ENCODE measurements at places on chromosomes 4 and X.
A peak's percentile ranks its signal among the peaks of the same experiment; 100 is the strongest.

DNA sequence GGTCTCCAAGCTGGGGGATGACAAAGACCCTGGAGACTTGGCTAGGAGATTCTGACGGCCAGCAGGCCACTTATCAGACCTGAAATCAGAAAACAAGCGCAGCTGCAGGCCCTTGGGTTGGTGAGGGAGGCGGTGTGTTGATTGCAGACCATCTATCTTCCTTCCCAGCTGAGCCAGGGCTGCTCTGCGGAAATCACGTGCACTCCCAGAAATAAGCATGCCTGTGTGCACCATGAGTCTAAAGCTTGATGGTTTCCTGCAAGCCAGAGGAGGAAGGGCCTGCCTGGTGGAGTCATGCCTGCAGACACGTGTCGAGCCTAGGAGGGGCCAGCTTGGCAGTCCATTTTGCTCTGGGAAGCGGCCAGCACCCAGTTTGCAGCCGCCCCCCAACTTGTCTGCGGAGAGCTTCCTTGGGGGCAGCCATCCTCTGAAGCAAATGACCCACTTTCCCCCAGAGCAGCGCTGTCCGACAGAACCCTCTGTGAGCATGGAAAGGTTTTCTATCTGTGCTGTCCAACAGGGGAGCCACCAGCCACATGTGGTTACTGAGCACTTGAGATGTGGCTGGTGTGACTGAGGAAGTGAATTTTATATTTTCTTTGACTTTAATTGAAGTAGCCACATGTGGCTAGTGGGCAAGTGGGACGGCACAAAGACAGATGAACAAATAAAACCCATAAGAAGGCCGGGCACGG, 175.7 kb upstream of the BCOR start:
- peak; percentile 10 for DNase-seq

DNA sequence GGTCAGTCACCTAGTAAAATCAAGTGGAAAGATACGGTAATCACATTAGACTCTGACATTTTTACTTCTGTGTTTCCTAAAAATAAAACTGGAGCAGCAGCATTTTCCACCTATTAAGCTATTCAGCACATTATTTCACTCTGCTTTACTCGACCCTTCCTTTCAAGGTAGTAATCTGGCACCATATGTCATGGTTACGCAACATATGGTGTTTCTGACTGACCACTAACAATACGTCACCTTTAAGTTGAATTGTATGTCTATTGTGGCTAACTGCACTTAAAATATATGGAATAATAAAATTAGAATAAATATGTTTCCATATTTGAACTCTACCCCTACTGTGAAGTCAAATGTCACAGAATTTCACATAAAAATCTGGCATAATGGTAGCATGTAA, 168.8 kb downstream of the CDS1 start:
- DNase-seq, result no peak

DNA sequence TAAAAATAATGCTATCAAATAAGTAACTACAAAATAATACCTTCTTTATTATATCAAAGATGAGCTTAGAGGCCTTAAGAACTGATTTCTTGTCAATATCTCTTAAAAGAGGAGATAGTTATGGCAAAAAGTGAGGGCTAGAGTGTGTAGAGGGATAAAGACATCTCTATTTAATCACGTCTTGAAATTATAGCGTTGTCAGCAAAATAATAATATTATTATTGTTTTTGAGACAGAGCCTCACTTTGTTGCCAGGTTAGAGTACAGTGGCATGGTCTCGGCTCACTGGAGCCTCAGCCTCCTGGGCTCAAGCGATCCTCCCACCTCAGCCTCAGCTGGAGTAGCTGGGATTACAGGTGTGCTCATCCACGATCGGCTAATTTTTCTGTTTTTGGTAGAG, 18.3 kb downstream of the SUPT20HL1 start:
- DNase-seq, result no peak

- DNase-seq, result no peak
Observed at GRCh38 chr4:81173213-81173612, 41.8 kb downstream of the PRKG2 start.

DNA sequence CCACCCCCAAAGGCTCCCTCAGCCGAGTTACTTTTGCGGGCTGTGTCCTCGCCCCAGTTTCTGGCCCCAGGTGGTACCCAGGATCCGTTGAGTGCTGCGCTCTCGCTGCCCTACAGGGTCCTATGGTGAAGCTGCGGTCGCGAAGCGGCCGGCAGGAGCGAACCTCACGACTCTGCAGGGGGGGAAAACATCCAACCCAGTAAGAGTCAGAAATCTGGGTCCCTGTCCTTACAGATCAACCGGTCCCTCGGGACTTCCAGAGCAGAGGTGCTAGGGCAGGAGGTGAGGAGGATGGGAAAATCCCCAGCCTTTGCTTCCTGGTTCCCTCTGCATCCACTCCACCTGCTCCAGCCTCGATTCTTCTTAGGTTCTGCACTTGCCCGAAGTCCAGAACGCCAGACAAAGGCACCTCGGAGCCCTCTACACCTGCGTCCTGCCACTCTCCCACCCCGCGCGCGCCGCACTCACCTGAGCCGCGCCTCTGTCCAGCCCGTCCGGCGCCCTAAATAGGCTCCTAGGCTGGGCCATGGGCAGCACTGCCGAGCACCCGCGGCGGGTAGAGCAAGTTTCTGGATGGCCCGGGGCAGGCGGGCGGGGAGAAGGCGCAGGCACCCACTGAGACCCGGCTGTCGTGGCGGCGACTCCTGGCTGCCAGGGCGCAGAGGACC, at the start of gene HS3ST1:
Gene HS3ST1, minus strand, starts transcription at position 664 of the 668 bp plus-strand sequence. CDS start 28,889 bp downstream, outside the sequence.
- DNase-seq, result no peak
